Common myeloid progenitor, CD34-positive (primary cell): ENCODE measurements at places on chromosomes 16 and 17.

GRCh38 chr17:72238157-72238673 is 117.4 kb downstream of the SOX9 start:
- DNase-seq: no peak

DNA sequence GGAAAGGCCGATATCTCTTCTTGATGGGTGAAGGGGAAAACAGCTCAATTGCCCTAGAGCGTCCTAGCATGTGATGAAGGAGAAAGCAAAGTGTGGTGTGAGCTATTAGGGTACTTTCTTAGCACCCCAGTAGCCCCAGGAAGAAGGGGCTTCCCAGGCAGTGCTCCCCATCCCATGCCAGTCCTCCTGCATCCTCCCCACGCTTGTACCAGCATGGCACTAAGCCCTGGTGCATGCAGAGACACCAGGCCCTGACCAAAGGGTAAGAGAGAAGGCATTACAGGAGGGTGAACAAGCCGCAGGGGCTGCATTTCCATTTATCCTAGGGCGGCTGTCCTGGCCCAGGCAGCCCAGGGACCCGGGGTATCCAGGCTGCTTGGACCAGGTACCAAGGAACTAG is 3.1 kb downstream of the CYB561 start:
- DNase-seq: no peak

- DNase-seq: peak; percentile 46
Observed at GRCh38 chr16:1258906-1259759, 3.3 kb downstream of the TPSD1 start.

- no peak for DNase-seq
Observed at GRCh38 chr17:5915337-5915736, 154.8 kb upstream of the WSCD1 start.

GRCh38 chr16:71441348-71442050 is 355 bp downstream of the TLE7 start:
- DNase-seq: peak; percentile 14

GRCh38 chr16:9597967-9598730 is 506.7 kb downstream of the HAPSTR1 start:
- DNase-seq: no peak

GRCh38 chr17:57993471-57994365 is 5.7 kb upstream of the VEZF1 start:
- DNase-seq: no peak

DNA sequence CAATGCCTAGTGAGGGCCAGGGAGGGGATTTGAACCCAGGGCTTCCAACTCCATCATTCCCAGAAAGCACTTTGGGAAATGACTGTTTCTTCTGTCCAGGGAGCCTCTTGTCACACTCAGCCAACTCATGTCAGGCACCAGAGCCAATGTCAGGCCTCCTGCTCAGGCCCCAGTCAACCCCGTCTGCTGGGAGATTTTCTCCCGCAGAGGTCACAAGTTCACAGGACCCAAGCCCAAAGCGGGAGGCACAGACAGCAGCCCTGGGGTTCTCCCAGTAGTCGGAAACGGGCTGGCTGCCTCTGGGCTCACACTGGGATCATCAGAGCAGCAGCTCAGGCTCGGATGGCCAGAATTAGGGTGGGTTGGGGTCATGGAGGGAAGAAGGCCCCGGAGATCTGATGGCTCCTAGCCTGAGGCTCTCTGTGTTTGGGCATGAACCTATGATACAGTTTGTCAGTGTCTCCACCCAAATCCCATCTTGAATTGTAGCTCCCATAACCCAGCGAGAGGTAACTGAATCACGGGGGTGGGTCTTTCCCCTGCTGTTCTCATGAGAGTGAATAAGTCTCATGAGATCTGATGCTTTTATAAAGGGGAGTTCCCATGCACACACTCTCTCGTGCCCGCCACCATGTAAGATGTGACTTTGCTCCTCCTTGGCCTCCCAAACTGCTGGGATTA is 255.5 kb downstream of the PARN start:
- DNase-seq: no peak

DNA sequence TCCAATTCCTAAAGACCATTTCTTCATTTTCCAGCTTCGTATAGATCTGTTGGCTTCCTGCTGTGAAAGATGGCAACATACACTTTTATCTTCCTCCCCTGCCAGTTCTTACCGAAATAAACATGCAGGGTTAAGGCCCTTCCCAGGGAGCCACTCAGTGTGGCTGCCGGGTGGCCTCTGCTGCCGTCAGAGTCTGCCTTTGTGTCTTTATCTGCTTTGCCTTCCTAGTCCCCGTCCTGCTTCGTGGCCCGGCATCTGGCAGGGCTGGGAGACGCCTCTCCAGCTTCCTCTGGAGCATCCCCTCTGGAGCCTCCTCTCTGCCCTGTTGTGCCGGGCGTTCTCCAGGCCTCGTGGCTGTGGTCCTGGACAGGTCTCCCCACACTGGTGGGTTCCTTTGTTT is 30.3 kb upstream of the CAPN15 start:
- no peak for DNase-seq

DNA sequence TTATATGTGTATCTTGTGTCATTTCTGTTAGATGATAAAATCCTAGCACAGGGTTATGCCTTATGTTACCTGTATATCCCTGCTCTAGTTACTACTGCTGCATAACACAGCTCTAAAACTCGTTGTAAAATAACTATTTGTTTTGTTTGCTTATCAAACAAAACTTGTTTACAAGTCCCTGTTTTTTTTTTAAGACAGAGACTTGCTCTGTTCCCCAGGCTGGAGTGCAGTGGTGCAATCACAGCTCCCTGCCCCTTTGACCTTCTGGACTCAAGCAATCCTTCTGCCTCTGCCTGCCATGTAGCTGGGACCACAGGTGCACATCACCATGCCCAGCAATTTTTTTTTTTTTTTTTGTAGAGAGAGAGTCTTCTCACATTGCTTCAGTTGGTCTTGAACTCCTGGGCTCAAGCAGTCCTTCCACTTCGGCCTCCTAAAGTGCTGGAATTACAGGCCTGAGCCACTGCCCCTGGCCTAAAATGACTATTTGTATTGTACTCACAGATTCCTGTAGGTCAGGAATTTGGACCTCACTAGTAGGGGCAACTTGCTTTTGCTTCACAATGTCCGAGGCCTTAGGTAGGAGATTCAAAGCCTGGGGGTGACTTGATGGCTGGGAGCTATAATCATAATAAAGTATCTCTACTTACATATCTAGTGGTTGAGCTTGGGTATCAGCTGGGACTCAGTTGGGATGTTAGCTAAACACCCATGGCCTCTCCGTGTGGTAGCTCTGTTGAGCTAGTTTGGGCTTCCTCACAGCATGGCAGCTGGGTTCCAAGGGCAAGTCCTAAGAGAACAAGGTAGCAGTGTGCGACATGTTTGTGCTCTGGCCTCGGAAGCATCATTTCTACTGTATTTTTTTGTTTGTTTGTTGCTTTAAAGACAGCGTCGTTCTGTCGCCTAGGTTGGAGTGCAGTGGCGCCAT is 12.6 kb downstream of the DUSP14 start:
- DNase-seq: no peak

- peak; percentile 61 for DNase-seq
Observed at GRCh38 chr16:2881783-2882649, 999 bp upstream of the FLYWCH2 start.

DNA sequence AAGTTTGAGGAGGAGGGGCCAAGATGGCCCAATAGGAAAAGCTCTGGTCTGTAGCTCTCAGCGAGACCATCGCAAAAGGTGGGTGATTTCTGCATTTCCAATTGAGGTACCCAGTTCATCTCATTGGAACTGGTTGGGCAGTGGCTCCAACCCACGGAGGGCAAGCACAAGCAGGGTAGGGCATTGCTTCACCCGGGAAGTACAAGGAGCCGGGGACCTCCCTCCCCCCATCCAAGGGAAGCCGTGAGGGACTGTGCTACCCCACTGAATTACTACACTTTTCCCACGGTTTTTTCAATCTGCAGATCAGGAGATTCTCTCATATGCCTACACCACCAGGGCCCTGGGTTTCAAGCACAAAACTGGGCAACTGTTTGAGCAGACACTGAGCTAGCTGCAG is 58.0 kb upstream of the EFCAB3 start:
- DNase-seq: no peak

DNA sequence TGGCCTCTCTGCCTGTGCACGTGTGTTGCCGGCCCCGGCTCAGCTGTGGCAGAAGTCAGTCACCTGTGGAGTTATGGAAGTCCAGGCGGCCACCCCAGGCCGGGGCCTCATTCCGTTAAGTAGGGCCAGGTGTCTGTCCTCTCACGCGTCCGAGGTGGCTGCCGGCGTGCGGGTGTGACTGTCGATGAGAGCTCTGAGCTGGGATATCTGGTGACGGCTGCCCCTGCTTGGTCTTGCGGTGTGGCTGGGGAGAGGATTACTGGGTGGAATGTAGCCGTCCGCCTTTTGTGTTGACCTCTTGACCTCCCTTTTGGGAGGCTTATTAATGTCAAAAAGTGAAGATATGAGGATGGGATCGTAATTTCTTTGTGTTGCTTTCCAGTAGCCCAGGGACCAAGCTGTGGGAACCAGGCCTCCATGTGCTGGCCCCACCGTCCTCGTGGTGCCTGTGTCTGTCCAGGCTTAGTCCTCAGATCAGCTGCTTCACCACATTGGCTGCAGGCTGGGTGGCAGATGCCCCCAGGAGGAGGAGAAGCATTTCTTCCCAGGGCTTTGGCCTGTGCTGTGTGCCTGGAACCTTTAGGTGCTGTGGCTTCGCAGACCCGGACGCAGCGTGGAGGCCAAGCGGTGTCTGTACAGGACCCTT is 23.0 kb upstream of the ZNF750 start:
- no peak for DNase-seq

GRCh38 chr17:45369421-45369820 is 52.6 kb upstream of the MAP3K14 start:
- DNase-seq: no peak
